ENCODE measurements at places on chromosomes 6 and 20.

GRCh38 chr6:64293298-64293697 lies 657.7 kb downstream of the PHF3 start:
- DNase-seq, result no peak

- DNase-seq, result no peak
Measured at GRCh38 chr6:149318581-149319286, 1.2 kb downstream of the TAB2 start.

DNA sequence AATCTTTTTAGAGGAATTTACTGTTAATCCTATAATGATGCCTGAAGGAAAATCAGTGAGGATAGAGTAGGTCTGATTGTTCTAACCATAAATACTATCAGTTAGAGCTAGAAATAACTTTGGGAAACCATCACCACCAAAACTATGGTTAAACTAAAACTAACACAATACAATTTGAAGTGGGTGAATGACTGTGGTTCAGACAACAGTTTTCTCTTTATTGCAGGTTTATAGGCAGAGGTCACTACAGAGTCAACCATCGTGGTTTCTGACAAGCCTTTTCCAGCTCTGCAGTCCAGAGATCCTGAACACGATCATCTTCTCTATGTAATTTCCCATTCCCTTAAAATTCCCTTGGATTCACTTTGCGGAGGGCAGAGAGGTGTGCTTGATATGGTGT lies 134.3 kb downstream of the IBTK start:
- DNase-seq, result no peak

GRCh38 chr6:142378138-142378875 lies 76.5 kb downstream of the ADGRG6 start:
- no peak for DNase-seq

- peak; percentile 9 for DNase-seq
Measured at GRCh38 chr6:81876971-81877370, 124.5 kb upstream of the TENT5A start.

DNA sequence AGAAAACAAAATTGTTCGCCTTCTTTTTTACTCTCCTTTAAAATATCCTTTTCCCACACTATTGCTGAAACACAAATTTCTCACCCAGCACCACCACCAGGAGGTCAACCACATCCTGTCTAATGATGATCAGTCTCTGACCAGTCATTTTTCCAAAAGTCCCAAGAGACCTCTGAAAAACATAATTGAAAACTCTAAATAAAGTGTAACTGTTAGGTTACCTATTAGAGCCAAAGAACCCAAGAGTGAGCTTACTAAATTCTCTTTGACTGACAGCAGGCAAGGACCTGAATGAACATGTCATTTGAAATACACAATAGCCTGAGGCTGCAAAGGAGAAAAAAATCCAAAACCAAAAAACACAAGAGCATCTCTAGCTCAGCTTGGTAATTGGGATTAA lies 735.4 kb downstream of the CBLN4 start:
- peak; percentile 24 for DNase-seq

- no peak for DNase-seq
Measured at GRCh38 chr6:168725802-168726201, 284.8 kb downstream of the SMOC2 start.

GRCh38 chr6:143039548-143039947 lies 21.1 kb upstream of the AIG1 start:
- DNase-seq, result no peak

DNA sequence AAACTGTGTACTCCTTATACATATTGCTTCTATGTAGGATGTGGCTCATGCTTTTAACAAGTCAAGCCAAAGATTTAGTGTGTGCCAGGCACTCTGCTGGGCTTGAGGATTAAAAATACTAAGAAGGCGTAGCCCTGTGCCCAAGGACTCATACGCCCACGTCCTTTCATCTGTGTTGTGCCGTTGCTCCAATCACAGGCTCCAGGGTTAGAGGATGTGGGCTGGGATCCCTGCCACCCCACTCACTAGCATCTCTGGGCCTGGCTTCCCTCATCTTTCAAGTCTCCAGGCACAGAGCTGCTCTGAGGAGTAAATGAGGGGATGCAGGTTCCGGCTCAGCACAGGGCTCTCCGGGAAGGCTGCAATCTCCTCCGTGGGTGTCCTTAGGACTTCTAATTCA lies 214.2 kb downstream of the SYNDIG1 start:
- no peak for DNase-seq
